ENCODE measurements at places on chromosomes 3 and 15.

GRCh38 chr15:69414701-69415167 lies 585 bp downstream of the KIF23 start:
- DNase-seq: no peak

GRCh38 chr15:67537771-67538170 lies 4.7 kb upstream of the MAP2K5 start:
- no peak for DNase-seq

DNA sequence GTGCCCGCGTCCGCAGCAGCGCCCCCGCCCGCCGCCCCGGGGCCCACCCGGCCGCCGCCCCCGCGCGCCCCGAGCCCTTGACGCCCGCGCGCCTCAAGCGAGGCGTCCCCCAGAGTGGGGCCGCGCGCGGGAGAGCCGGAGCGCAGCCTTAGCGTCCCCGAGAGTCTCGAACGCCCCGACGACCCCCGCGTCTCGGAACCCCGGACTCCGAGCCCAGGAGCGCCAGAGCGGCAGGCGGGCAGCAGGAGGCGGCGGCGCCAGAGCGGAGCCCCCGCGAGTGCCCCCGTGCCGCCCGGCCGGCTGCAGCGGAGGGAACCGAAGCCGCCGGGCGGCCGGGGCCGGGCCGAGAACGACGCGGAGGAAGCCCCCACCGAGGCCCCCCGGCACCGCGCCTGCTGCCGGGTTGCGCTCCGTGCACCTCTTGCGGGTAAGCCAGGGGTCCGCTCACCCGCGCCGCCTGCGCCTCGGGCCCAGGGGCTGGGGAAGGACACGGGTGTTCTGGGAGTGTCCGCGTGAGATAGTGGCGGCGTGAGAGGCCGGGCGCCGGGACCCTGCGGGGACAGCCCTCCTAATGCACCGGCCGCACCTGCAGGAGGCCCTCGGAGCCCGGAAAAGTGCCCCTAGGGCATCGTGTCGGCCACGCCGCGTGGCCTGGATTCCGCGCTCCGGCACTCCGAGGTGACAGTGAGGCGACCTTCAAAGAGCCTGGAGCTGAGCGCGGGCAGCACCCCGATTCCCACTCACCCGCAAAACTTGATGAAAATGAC lies 52.0 kb upstream of the ULK4 start:
- no peak for DNase-seq

DNA sequence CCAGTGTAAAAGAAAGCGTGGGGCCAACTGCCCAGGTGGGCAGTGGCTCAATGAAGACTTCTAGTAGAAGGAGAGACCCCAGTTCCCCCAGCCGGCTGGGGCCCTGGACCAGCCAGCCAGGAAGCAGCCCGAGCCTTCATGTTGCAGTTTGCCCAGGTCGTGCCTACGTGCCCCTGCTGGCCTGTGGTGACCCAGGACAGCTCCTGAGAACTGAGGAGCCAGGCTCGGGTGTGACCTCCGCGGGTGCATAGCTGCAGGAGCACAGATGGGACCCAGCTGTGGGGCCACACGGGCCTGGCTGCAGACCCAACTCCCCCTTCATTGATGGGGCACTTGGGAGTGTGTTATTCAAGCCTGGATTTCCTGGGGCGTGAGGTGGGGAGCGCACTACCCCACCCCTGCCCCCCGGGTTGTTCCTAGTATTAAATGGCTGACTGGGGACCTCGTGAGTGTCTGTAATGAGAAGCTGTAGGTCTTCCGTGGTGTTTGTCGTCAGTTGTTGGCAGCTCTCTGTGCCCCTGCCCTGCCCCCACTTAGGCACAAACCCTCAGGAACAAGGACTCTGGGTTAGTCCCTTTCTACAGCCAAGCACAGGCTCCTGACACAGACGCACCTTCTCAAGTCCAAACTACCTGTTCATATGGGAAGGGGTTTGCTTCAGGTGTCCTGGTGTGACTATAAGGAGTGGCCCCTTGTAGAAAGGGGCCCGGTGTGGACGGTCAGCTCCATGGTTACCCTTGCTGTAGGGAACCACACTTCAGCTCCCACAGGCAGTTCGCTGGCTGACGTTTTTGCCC lies 39.1 kb downstream of the IDH2 start:
- DNase-seq: no peak

GRCh38 chr3:63042833-63043232 lies 167.6 kb upstream of the CADPS start:
- DNase-seq: no peak

- DNase-seq: no peak
Observed at GRCh38 chr15:74038707-74039655, 43.4 kb downstream of the GOLGA6A start.

DNA sequence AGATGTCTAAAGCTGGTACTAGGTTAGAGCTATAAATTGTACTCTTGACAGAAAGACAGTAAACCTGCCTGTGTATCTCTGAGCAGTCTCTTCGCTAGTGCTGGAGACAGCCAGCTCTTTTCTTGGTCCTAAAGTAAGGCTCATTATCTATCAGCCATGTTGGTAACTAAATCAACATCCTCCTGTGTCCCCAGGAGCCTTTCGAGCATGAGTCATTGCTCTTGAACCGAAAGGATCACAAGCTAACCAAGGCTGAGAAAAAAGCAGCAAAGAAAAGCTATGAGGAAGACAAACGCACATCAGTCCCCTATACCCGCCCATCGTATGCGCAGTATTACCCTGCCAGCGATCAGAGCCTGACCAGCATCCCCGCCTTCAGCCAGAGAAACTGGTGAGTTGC lies 25.0 kb upstream of the TEX264 start:
- no peak for DNase-seq

DNA sequence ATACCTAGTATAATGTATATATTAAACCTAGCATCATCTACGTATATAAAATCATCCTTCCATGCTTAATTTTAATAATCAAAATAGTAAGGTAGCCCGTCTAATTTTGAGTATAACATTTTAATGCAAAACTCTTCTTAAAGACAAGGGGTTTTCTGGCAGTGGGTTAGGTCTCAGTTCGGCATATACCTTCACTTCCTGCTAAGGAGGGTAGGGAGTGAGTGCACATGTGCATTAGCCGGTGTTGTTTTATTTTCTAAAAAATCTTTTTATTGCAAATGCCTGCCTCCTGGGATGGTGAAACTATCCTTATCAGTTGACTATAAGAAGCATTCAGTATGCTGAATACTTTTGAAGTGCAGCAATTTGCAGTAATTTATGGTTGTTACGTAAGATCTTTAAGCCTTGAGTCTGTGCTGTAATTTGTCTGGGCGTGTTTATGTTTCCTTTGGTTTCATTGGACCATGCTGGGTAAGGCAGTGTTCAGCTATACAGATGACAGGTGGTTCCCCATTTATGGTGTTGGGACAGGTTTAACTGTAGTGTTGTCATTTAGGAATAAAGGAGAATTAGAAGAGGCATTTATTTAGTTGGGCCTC lies 11.7 kb downstream of the ARHGEF26 start:
- no peak for DNase-seq

DNA sequence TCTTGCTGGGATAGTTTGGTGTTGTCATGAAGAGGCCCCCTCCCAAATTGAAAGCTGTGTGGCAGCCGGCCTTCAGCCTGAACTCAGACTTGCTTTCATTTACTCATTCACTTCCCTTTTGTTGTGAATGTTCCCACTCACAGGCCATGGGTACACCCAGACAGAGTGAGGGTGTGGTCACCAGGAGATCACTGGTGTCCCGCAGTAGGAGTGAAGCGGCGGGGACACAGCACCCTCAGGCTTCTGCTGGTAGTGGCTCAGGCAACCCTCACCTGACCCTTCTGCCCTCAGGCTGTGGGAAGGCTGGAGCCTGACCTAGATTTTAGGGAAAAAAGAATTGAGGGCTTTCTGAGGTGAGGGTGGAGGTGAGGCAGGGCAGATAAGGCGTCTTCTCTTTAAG lies 244.4 kb downstream of the SOX2 start:
- DNase-seq: no peak

GRCh38 chr3:100297784-100298183 lies 36.8 kb upstream of the NIT2 start:
- DNase-seq: no peak

DNA sequence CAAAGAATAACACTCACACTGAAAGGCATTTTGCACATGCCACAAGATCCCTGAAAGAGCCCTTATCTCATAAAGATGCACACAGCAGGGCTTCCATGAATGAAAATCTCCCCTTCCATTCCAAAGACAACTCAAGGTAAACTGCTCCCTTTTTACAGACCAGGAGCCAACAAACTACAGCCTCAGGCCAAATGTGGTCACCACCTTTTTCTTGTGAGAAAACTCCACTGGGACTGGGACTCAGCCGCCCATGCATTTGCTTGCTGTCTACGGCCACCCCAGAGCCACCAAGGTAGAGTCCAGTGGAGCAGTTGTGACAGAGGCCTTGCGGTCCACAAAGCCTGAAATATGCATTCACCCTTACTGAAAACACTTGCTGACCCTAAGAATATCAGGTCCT lies 334.8 kb downstream of the OCA2 start:
- DNase-seq: no peak

DNA sequence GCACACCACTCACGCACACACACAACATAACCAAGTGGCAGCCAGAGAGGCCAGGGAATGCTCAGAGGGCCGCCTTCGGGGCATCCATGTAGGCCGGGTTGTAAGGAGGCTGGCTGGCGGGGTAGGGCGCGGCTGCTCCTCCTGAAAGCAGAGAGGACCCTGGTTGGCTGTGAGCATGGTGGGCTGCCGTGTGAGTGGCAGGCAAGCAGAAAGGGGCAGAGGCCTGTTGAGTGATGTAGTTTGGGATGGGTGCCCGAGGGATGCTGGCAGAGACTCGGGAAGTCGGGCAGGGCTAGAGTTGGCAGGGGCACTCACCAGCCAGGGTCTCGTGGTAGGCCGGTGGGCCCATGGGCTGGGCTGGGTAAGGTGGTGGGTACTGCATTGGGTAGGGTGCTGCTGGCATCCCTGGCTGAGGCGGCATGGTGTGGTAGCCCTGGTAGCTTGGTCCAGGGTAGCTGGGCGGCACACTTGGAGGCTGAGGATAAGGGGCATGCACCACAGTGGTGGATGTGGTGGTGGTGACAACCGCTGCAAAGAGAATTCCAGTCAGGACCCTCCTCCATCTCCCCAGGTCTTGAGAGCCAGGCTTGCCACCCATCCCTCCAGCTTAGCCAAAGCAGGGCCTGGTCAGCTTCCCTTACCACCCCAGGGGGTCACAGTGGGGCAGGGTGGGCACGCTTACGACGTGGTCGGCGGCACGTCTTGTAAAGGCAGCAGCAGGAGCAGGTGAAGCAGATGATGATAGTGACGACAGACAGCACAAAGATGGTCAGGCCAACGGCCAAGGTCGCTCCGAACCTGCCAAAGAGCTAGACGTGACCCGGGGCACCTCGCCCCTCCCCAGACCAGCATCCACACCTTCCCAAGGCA lies 22.7 kb downstream of the ATRIP start:
- no peak for DNase-seq

- no peak for DNase-seq
Observed at GRCh38 chr15:70866982-70867641, 13.2 kb upstream of the LARP6 start.

DNA sequence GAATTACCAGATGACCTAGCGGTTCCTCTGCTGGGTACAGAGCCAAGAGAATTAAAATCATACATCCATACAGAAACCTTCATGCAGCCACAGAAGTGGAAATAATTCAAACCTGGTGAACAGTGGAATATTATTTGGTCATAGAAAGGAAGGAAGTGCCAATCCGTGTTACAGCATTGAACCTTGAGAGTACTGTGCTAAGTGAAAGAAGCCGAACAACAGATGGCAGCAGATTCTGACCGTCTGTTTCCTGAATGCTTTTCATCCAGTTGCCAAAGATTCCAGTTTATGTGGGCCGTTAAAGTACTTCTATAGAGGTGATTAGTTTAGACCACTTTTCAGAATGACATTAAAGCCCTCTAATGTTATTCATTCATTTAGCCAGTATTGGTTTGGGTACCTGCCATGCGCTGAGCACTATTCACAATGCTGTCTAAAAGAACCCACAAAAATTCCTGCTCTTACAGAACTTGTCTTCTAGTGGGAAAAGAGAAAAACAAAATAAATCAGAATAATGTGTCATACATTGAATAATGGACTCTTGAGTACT lies 45.8 kb upstream of the SENP5 start:
- no peak for DNase-seq

GRCh38 chr3:71990545-71990944 lies 205.6 kb upstream of the PROK2 start:
- DNase-seq: no peak

DNA sequence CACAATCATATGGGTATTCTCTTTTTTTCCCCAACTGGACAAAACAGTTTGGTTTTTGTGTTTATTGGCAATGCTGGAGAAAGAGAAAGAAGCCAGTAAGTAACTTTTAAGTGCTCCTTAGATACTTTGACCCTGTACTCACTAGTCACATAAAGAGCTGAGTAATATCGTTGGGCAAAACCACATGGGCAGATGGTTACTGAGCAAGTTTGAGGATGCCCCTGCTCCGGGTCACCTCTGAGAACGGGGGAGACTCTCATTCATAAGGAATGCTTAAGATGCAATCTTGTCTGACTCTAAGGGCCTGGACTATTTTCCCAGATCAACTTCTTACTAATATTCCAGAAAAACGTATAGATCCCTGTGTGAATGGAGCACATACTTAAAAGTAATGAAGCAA lies 106.4 kb upstream of the SLC2A2 start:
- no peak for DNase-seq

GRCh38 chr15:65828585-65828984 lies 36.5 kb upstream of the DENND4A start:
- DNase-seq: no peak

GRCh38 chr3:54033761-54034160 lies 88.6 kb upstream of the CACNA2D3 start:
- DNase-seq: no peak

Measured in KG1 (cell line).